ENCODE measurements at places on chromosomes 4 and X.
A peak's percentile ranks its signal among the peaks of the same experiment; 100 is the strongest.

DNA sequence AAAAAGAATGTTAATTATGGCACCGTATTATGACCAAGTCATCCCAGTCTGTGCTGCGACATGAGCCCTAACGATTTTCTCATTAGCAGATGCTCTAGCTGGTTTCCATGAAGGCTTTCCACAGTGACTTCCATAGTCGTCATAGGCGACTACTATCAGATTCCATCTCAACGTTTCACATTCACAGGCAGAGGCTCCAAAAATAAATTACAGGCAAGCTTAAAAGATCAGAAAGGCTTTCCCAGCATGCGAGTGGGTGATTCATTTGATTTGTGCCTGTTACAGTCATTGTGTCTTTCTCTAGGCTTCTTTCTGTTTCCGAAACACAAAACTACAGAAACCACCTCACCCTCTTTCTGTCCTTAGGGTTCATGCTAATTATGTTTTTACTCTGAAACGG lies 43.2 kb downstream of the PALLD start:
- no peak for DNase-seq

- no peak for DNase-seq
Measured at GRCh38 chrX:151505796-151506195, 57.7 kb upstream of the PASD1 start.

DNA sequence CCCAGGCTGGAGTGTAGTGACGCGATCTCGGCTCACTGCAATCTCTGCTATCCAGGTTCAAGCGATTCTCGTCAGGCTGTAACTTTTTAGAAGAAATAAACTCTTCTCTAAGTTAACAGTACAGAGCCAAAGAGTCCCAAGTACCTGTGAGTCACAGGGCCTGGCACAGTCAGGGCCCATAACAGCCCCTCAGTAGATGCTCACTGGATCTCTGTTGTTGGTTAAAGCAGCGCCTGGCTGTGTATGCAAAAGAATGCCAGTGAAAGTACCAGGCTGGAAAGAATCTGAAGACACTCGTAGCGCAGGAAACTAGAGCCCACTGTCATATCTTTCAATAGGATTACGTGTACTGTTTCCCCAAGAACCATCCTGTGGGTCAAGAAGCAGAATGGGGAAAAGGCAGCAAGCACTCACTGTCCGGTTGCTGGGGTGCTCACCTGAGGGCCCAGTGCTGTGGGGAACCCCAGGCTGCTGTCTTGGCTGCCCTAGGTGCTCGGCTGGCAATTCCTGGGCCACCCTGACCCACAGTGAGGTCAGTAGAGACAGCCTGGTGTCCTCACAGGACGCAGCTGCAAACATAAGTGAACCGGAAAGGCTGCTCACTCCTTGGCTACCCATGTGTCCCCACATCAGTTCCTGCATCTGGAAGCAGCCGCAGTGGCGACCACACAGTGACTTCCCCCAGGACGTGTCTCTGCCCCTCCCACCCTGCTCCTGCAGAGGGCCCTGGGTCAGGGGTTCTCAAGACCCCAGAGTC lies 3.1 kb upstream of the SLBP start:
- peak; percentile 26 for DNase-seq

GRCh38 chr4:139453041-139453370 lies 915 bp upstream of the RAB33B start:
- no peak for DNase-seq

DNA sequence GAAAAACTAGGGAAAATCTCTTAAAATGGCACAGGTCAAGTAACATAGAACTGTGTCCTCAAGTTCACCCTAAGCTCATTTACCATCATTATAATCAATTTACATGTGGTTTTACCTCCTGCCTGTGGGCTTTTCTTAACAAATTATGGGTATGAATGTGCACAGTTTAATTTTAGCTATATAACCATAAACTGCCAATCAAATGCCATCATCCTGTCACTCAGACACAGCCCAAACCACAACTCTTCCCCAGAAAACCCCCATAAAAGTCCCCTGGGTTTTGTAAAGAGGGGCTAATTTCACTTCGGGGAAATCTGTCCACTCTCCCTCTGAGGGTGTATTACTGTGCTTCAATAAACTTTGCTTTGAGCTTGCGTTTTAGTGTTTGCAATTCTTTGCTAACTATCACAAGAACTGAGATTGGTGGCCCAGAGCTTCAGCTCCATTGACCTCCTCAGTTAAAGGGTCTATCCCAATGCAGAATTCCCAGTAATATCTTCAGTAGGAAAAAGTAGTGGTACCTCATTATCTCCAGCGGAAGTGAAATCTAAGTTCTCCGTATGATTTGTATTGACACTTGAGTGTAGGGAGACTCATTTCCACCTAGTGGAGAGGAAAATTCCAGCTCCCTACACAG lies 394.6 kb downstream of the SPOCK3 start:
- no peak for DNase-seq

- no peak for DNase-seq
Measured at GRCh38 chrX:111467896-111468295, 43.5 kb upstream of the SERTM2 start.

GRCh38 chrX:39169976-39170375 lies 368.7 kb downstream of the MID1IP1 start:
- DNase-seq: no peak

DNA sequence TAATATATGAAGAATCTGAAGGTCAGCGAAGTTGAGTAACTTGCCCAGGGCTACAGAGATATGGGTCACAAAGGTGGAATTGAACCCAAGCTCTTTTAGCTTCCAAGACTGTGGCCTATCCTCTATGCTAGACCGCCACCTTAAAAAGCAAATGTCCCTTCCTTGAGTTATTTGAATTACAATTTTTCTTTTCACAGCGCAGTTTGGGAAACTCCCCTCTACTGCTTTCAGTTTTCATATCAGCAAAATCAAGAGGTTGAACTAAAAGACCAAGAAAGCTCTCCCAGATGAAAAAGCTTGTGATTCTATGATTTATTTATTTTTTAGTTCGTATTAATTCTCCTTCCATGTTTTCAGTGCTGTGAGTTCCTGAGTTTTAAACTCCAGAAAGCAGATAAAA lies 174.5 kb upstream of the C1QTNF7 start:
- DNase-seq: no peak
